ENCODE measurements at places on chromosomes 11 and 22.

- peak; percentile 45 for DNase-seq
Measured at GRCh38 chr11:57444362-57445121, 15.8 kb upstream of the RTN4RL2 start.

DNA sequence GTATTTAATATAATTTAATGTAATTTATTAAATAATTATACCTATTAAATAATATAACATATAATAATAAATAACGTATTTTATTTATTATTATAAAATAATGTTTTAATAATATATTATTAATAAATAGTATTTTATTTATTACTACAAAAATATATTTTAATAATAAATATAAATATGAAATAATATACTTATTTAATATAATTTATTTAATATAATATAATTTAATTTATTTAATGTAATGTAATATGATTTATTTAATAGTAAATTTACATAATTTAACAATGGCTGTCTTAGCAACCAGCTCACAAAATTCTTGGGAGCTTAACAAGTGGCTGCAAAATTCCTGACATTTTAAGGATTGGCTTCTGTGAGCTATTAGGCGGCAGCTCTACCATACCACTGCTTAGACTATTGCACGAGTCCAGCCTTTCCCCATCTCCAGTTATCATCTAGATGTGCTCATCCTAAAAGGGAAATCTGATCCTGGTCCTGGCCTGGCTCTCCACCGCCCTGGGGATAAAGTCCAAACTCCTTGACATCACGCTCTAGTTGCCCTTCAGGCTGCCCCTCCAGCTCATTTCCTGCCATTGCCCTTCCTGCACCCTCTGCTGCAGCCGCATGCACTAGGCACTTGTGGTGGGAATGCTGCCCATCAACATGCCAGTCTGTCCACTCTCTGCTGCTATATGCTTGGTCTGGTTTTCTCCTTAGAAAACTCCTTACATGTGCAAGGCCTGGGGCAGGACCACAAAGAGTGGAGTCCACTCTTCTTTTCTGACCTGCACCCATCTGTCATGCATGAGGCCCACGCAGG is 9.8 kb downstream of the MMP20 start:
- no peak for DNase-seq

DNA sequence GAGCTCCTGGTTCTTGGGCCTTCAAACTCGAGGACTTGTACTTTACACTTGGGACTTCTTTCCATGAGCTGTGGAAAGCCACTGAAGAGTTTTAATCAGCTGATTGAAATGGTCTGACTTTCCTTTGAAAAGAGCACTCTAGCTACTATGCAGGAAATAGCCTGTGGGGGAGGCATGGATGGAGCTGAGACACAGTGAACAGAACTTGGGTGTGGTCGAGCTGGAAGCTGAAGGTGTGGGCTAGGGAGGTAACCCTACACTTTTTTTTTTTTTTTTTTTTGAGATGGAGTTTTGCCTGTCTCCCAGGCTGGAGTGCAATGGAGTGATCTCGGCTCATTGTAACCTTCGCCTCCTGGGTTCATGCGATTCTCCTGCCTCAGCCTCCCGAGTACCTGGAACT is 17.5 kb upstream of the CAPRIN1 start:
- DNase-seq: no peak

DNA sequence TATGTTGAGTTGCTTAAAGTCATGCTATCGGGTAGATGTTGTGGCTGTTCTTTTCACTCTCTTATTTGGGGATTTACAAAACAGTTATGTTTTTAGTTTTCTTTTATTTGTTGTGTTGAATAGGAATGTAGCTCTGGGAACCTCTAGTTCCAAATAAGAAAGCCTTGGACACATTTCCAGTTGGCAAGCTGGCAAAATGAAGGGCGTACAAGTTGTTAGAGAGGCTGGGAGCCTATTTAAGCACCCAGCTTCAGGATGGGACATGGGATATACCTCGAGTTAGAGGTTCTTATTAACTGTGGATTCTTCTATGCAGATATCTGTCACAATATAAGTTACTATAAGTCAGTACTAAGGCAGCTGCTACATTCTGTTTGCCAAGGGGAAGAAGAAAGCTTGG is 22.8 kb downstream of the PPARA start:
- DNase-seq: no peak

- no peak for DNase-seq
Measured at GRCh38 chr11:76656050-76656531, 14.5 kb downstream of the LRRC32 start.

GRCh38 chr11:6129635-6130034 is 22.2 kb downstream of the OR56B4 start:
- DNase-seq: no peak

GRCh38 chr11:105208019-105208418 is 68.5 kb upstream of the CARD18 start:
- DNase-seq: no peak

GRCh38 chr22:23053912-23054530 is 16.3 kb upstream of the GNAZ start:
- DNase-seq: no peak

DNA sequence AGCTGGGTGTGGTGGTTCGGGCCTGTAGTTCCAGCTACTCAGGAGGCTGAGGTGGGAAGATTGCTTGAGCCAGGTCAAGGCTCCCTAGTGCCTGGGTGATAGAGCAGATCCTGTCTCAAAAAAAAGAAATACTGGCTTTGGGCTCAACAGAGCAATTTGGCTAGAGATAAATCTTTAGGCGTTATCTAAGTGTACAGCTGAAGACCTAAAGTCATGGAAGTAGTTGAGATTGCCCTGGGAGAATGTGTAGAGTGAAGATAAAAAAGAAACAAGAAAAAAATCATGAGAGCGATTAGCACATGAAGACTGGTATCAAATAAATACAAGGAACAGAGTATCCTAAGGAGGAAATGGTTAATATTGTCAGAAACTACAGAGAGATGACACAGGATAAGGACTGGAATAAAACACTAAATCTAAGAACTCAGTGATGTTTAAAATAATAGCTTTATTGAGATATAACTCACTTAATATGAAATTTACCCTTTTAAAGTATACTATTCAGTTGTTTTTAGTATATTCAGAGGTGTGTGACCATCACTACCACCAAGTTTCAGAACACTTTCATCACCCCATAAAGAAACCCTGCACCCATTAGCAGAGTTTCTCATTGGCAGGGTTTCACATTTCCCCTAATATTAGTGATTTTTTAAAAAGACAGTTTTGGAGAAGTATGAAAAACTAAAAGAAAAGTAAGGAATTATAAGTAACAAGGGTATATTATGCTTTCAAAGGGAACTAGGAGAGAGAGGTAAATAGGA is 20.7 kb downstream of the PIK3C2A start:
- DNase-seq: no peak

- DNase-seq: no peak
Measured at GRCh38 chr22:44671742-44672141, 30.3 kb upstream of the PRR5 start.

DNA sequence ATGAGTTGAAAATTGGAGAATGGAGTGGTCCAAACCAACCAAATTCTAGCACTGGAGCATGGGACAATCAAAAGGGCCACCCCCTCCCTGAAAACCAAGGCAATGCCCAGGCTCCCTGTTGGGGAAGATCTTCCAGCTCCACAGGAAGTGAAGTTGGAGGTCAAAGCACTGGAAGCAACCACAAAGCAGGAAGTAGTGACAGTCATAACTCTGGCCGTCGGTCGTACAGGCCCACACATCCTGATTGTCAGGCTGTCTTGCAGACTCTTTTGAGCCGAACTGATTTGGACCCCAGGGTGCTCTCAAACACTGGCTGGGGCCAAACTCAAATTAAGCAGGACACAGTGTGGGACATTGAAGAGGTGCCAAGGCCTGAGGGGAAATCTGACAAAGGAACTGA is 80.5 kb upstream of the ADSL start:
- DNase-seq: no peak

GRCh38 chr11:64180891-64181290 is 5.1 kb upstream of the STIP1 start:
- DNase-seq: no peak

GRCh38 chr11:129655247-129655832 is 160.3 kb upstream of the TMEM45B start:
- no peak for DNase-seq

- no peak for DNase-seq
Measured at GRCh38 chr11:44600839-44601383, 35.4 kb downstream of the CD82 start.

- no peak for DNase-seq
Measured at GRCh38 chr11:3166268-3167142, 1.4 kb upstream of the OSBPL5 start.

- DNase-seq: no peak
Measured at GRCh38 chr11:18836417-18836816, 44.8 kb upstream of the PTPN5 start.

GRCh38 chr11:10414181-10414580 is 40.9 kb upstream of the AMPD3 start:
- no peak for DNase-seq

DNA sequence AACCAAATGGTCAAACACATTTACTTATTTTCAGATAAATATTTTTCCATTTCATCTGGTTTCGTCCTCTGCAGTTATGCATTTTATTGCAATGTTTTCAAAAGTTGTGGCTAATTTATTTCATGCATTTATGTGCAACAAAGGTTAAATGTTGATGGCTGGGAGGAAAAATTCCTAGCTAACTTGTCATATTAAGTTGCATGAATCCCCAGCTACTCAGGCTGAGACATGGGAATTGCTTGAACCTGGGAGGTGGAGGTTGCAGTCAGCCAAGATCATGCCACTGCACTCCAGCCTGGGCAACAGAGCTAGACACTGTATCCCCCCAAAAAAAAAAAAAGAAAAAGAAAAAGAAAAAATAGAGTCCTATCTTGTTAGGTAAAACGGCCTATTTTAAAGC is 1862.4 kb upstream of the RAG2 start:
- no peak for DNase-seq

- no peak for DNase-seq
Measured at GRCh38 chr22:46878191-46878948, 115.9 kb downstream of the TBC1D22A start.

DNA sequence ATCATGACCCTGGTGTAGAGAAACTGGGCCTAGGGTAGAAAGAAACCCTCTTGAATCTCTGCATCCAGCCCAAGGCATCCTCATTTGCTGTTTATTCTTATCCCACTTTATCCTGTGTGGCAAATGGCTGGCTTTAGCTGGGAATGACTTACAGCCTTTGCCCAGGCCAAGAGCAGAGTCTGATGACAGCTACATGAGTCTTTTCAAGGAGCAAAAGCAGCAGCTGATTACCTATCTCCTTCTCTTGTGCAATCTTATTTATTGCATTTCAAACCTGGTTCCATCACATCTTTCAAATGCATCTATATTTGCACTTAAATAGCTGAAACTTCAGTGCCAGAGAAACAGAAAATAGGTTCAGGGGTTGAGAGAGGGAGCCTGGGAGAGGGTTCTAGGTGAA is 26.1 kb downstream of the SYT13 start:
- no peak for DNase-seq

DNA sequence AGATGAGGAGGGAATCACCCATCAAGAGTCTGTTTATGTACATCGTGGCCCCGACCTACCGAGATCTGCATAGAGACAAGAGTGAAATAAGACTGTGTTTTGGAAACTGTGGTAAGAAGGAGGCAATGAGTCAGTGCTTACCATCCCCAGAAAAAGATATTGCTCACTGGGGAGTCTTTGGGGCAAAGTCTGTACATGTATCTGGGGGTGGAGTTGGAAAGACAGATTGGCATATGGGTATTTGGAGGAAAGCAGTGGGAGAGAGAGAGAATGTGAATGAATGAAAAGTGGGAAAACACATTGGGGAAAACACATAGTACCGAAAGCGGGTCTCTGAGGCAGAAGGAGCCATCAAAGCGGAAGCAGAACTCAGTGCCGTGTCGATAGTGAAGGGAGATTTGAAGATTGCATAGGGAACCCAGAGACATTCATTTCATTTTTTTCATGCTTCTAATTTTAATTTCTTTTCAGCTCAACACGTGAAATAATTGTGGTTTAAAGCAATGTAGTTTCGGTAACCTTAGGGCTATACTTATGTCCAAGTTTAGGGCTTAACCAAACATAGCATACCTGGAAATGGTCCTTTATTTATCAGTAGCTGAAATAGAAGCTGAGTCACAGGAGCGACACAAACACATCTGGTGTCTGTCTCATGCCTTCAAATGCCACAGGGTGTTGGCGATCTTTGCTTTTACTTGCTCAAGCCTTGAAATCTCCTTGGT is 98.6 kb upstream of the CD44 start:
- peak; percentile 72 for DNase-seq

GRCh38 chr11:19379465-19379864 is 138.7 kb upstream of the E2F8 start:
- no peak for DNase-seq

GRCh38 chr22:27545085-27545484 is 256.5 kb downstream of the MN1 start:
- no peak for DNase-seq

DNA sequence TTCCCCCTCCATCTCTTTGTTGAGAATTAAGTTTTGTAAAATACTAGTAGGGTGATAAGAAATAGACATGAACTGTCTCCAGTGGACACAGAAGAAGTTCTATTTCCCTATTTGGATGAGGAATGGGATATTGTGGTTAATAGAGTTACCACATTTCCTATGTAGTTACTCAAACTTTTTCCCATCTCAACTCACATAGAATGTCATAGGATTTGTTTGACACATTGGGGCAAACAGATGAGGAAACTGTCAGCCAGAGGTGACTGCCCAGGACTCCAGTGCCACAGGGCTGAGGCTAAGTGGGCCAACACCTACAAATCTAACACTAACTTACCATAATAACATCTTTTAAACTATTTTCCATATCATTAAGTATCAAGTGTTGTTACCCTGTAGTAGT is 58.3 kb downstream of the CCDC83 start:
- no peak for DNase-seq

- no peak for DNase-seq
Measured at GRCh38 chr11:131278472-131278871, 91.9 kb upstream of the NTM start.

- no peak for DNase-seq
Measured at GRCh38 chr11:85903406-85903805, 48.2 kb downstream of the CCDC83 start.

GRCh38 chr11:85685125-85685819 is 723 bp downstream of the CCDC89 start:
- DNase-seq: no peak

DNA sequence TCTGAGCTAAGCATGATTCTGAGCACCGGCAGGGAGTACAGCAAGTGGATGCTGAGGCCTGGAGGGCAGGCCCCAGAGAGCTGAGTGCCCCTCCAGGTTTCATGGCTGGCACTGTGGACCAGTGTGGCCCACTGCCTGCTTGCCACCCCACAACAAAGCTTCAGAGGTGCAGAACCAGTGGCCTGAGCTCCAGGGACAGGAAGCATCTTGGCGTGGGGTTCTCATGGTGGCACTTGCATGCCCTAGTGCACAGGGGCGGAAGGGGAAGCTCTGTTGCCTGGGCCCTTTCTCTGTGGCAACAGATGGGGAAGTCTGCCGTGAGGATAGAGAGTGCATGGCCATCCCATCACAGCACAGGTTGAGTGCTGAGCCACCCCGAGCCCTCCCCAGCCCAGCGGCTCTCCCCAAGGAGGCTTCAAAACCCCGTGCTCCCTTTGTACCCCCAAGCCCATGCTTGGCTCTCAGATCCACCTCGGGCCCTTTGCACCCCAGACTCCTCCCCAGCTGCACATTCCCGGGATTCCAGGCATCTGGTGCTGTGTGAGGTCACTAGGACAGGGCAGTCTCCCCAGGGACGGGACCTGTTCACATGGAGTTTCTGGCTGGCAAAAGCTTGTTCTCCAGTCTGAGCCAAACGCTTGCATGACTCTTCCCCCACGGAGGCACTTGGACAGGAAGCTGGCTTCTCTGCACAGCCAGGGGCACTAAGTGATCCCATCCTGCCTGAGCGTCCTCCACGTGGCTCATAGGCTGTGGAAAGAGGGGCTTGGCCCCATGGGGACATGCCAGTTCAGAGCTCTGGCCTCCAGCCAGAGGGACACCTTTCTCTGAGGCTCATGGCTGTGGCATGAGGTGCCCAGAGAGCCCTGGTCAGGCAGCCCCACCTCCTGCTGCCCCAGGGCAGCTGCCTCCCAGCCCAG is 4.2 kb downstream of the SLC25A1 start:
- no peak for DNase-seq
